ENCODE measurements at places on chromosomes 4 and X.

- DNase-seq: no peak
Observed at GRCh38 chr4:129014566-129015509, 78.5 kb downstream of the SCLT1 start.

GRCh38 chr4:7068883-7069282, 1.0 kb upstream of the GRPEL1 start:
- DNase-seq: peak; percentile 9

GRCh38 chrX:54288277-54288676, 69.6 kb downstream of the WNK3 start:
- no peak for DNase-seq

DNA sequence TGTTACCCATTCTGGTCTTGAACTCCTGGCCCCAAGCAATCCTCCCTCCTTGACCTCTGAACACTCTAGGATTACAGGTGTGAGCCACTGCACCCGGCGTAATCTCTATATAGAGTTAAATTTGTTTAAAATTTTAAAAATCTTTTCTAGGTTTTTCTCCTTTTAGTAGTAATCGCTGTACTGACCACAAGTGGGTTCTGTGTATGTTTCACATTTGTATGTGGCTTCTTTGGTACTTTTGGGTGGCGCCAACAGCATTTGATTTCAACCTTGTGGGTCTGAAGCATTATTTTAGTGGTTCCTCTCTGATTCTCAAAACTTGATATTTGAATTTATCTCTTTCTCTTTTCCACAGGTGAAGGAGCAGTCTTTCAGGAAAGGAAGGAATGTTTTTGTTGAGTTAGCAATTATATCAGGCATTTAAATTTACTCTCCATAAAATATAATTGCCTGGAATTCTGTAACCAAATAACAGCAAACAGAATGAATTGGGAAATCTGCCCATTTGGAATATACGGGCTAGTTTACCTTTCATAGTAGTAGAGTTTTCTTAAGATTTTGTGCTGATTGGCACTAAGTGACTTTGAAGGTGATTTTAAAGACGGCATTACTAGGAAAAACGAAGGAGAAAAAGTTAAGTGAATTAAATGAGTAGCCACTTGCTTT, 29.5 kb downstream of the ARHGAP10 start:
- no peak for DNase-seq

- DNase-seq: no peak
Observed at GRCh38 chr4:55169352-55169961, 44.1 kb upstream of the KDR start.

GRCh38 chrX:120790118-120790517, 85.5 kb downstream of the CT47B1 start:
- peak; percentile 81 for DNase-seq

Data from astrocyte of the spinal cord (primary cell).